MCF 10A (cell line): ENCODE measurements at places on chromosomes 2 and 18.

DNA sequence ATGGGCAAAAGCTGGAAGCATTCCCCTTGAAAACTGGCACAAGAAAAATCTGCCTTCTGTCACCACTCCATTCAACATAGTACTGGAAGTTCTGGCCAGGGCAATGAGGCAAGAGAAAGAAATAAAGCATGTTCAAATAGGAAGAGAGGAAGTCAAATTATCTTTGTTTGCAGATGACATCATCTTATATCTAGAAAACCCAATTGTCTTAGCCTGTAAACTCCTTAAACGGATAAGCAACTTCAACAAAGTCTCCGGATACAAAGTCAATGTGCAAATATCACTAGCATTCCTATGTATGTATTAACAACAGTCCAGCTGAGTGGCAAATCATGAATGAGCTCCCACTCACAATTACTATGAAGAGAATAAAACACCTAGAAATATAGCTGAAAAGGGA, 1579.3 kb downstream of the SUCLG1 start:
- no peaks in the 10 kb centered on the region for H3K36me3 ChIP-seq
- no peak for DNase-seq
- no peak overlapping the region for H3K4me3 ChIP-seq

- H3K36me3 ChIP-seq: no peaks in the 10 kb centered on the region
- no peaks in the 10 kb centered on the region for H3K4me1 ChIP-seq
- H3K27me3 ChIP-seq: no peaks in the 10 kb centered on the region
- H3K27ac ChIP-seq: no peak overlapping the region
Observed at GRCh38 chr2:151905963-151906632, 77.9 kb upstream of the ARL5A start.

DNA sequence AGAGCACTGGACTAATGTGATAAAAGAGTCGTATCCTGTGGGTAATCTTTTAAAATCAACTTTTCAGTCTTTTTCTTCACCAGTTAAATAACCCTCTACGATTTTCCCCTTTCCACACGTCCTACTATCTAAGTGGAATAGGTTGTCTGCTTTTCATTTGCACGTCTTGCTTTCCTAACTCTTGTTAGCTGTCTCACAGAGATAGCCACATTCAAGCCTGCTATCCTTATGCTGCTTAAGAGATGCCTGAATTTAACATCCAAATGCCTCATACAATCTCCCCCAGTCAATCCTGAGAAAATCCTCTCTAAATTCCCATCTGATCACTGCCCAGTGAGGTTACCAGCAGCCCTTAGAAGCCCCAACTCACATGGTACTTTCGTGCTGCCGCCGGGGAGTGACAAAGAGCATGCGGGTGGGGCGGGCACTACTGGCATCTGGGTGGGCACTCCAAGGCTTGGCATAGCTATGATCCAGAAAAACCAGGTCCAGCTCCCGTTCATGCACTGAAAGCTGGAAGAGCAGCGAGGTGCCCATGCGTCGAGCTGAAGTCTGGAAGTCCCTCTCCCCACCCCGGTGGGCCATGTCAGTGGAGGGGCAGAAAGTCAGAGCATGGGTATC, 1.5 kb downstream of the KANSL3 start:
- H3K4me1 ChIP-seq: peaks cover 20% of the 10 kb centered on the region
- H3K27me3 ChIP-seq: no peaks in the 10 kb centered on the region
- peak overlapping the region; percentile 88 for H3K27ac ChIP-seq
- H3K36me3 ChIP-seq: peaks cover 30% of the 10 kb centered on the region
- peak; percentile 13 for DNase-seq
- H3K4me3 ChIP-seq: peak overlapping the region; percentile 83

- no peak for DNase-seq
- H3K36me3 ChIP-seq: no peaks in the 10 kb centered on the region
- H3K4me1 ChIP-seq: no peaks in the 10 kb centered on the region
- H3K27ac ChIP-seq: no peak overlapping the region
- no peak overlapping the region for H3K4me3 ChIP-seq
Observed at GRCh38 chr18:78981989-78982620, 2.5 kb downstream of the SALL3 start.

GRCh38 chr2:11155381-11156035, at the start of gene SLC66A3:
TSS of gene SLC66A3 (plus strand) at chr2:11155467. CDS start at chr2:11155547, 80 bp downstream.
- no peaks in the 10 kb centered on the region for H3K27me3 ChIP-seq
- peak; percentile 84 for DNase-seq
- H3K36me3 ChIP-seq: no peaks in the 10 kb centered on the region
- no peaks in the 10 kb centered on the region for H3K4me1 ChIP-seq
- no peak within 1 kb of the TSS for H3K27ac ChIP-seq

DNA sequence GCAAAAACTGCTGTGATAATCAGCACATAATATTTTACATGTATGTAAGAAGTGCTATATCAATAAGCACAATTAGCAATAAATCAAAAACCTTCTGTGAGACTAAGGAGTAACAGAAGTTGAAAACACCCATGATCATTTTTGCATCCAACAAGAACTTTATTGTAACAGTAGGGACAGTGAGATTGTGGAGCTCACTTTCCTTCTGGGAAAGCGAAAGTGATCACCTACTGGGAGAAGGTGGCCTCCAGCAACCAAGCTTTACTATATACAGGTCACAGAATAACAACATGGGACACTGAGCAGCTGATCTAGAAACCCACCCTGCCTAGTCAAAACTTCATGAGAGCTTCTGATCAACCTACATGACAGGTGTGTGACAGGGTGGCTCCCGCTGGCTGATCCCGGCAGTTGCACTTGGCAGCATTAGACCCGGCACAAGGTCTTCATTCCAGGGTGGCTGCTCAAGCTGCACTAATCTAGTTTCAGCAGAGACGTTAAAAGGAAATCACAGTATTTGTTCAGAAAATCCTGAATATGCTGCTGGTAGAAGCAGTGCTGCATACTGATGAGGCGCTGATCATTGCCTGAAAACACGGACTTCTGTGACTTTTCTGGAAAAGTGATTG, 63.5 kb upstream of the ARL5A start:
- H3K36me3 ChIP-seq: no peaks in the 10 kb centered on the region
- H3K4me3 ChIP-seq: no peak overlapping the region
